ENCODE measurements at places on chromosomes 4 and X. TPM values are rescaled to one million over a fixed set of nuclear protein-coding genes. Genes with fewer than 3 reads are reported as not detected.

Gene SMC1A
- 13.5 TPM for total RNA-seq

Gene SPACA5
- total RNA-seq = not detected

Gene NUDT10
- total RNA-seq = 0.18 TPM

Gene VGLL1
- not detected for total RNA-seq

Gene BMP3
- not detected for total RNA-seq

Gene CXCL3
- 7.0 TPM for total RNA-seq

Gene NOP14
- total RNA-seq = 21.2 TPM

Gene PCDH19
- 0.16 TPM for total RNA-seq

Gene LSM6
- total RNA-seq = 19.4 TPM

Gene RASGEF1B
- total RNA-seq = 1.1 TPM

Gene ITIH6
- total RNA-seq = not detected

Gene GPR34
- not detected for total RNA-seq

Gene IL3RA
- 1.6 TPM for total RNA-seq

Gene TMEM47
- total RNA-seq = 42.6 TPM

Gene RASSF6
- not detected for total RNA-seq

Gene STATH
- not detected for total RNA-seq

Gene BMX
- total RNA-seq = 2.9 TPM

Gene RHOXF2
- total RNA-seq = not detected

Gene TCP11X2
- total RNA-seq = not detected

Gene RGN
- total RNA-seq = 2.8 TPM

Gene PARM1
- total RNA-seq = 4.3 TPM

Gene KCTD8
- not detected for total RNA-seq

Gene PDE5A
- total RNA-seq = 11.6 TPM

Gene TBCK
- 36.8 TPM for total RNA-seq

Gene GBA3
- total RNA-seq = not detected

Gene KLF8
- total RNA-seq = 1.4 TPM

Gene TLR8
- total RNA-seq = not detected

Gene CDX4
- not detected for total RNA-seq

Gene CYLC1
- not detected for total RNA-seq

Gene REELD1
- total RNA-seq = not detected

Gene POF1B
- not detected for total RNA-seq

Gene MID1
- total RNA-seq = 35.5 TPM

Gene MRFAP1L1
- 35.6 TPM for total RNA-seq

Gene CENPU
- total RNA-seq = 4.9 TPM
